Gastroesophageal sphincter (tissue), 4 donors: ENCODE measurements at places on chromosomes 2 and 18.

DNA sequence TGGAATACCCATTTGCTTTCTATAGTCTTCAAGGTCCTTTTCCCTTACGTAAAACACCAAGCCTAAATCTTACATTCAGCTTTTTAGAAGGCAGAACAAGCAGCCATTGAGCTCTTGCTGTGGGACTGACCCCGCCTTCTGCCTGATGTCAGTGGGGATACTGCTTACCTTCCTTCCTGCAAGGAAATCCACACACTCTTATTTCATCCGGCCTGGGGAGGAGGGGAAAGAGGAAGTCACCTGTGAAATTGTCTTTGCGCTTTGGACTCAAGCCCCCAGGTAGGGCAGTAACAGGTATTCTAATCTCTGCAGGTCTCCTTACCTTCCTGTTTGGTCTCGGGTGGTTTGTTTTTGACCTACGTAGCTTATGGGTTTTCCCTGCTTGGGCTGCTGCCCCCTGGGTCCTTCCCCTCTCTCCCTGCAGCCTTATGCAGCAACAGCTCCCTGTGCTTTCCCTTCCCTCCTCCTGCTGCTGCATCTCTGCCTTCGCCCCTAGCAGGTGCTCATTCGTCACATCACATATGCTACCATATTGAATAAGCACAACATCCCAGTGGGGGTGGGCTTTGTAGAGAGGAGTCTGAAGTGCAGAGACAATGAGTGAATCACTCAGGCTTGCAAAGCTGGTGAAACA is 402.5 kb upstream of the TRIB2 start:
- ATAC-seq = no peak

- no peak for ATAC-seq
Observed at GRCh38 chr2:228657807-228658402, 476.4 kb upstream of the SPHKAP start.

- no peak for ATAC-seq
Observed at GRCh38 chr2:207871911-207872310, 102.2 kb upstream of the FZD5 start.

GRCh38 chr18:48949606-48950535 is 894 bp downstream of the SMAD7 start:
- peak; percentile 16 for ATAC-seq

DNA sequence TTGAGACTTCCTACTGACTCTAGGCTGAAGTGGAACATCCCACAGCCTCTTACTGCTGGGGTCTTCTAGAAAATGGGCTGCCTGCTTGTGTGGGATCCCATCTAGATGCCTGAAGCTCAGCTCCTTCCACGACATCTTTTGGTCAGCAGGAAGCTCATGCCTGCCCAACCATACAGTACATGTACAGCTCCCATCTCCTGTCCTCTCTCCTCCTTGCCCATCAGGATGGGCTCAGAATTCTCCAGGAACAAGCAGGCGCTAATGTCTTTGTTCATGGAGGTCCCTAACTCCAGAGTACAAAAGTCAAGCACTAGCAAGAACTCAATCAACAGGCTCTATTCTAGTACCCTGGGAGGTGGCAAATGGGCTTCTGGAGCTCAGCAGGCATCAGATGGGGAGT is 31.7 kb upstream of the GPR17 start:
- no peak for ATAC-seq

- ATAC-seq = no peak
Observed at GRCh38 chr18:54939361-54939917, 19.8 kb downstream of the CCDC68 start.

- no peak for ATAC-seq
Observed at GRCh38 chr2:71923143-71923525, 224.5 kb downstream of the CYP26B1 start.

DNA sequence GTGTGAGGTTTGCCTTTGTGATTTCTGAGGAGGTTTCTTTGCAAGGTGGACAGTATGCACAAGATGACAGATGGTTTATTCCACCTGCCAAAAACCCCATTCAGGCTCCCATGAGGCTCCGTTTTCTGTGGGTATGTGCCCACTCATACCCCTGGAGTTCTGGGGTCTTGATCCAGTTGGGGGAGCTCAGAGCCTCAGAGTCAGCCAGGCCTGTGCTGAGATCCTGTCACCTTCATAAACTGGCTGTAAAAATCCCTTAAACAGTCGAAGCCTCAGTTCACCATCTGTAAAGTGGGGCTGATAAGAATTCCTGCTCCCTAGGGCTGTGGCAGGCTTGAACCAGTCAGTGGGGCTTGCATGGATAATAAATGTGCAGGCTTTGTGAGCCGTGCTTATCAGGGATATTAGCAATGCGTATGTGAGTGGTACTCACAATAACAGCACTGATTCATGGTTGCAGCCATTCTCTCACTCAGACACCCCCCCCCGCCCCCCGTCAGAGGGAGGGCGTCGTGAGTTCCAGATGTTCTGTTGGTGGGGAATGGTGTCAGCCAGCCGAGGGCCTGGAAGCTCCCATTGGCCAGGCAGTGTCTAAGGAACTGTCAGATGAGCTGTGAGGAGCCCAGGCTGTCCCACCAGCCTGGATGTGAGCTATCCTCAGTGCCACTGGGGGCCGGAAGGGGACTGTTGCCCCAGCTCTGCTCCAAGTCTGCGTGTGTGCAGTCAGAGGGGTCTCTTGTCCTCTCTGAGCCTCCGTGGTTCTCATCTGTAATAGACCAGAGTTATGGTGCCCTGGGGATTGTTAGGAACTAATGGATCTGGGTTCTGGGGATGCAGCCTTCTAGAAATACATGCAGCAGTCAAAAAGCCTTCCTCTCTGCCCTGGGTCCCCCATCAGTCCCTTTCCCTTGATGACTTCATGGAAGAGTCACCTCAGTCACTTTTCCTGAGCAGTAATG is 51.7 kb downstream of the KCNIP3 start:
- ATAC-seq = no peak

GRCh38 chr2:226993171-226993570 is 157.3 kb downstream of the RHBDD1 start:
- ATAC-seq = no peak

GRCh38 chr2:152097290-152097800 is 1.5 kb downstream of the CACNB4 start:
- ATAC-seq = peak; percentile 52

DNA sequence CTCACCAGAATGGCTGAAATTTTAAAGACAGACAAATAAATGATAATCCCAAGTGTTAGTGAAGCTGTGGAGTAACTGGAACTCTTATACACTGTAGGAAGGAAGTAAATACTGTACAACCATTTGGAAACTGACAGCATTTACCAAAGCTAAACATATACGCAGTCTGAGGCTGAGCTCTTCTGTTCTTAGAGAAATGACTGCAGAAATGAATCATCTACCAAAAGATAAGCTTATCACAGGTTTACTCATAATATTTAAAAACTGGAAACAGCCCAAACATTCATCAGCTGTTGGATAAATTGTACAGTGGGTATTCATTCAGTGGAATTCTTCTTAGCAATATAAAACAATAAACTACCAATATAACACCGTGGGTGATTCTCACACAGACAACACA is 218.2 kb upstream of the RAB12 start:
- ATAC-seq = no peak

- peak; percentile 77 for ATAC-seq
Observed at GRCh38 chr2:86372641-86373502, 35.4 kb upstream of the REEP1 start.

DNA sequence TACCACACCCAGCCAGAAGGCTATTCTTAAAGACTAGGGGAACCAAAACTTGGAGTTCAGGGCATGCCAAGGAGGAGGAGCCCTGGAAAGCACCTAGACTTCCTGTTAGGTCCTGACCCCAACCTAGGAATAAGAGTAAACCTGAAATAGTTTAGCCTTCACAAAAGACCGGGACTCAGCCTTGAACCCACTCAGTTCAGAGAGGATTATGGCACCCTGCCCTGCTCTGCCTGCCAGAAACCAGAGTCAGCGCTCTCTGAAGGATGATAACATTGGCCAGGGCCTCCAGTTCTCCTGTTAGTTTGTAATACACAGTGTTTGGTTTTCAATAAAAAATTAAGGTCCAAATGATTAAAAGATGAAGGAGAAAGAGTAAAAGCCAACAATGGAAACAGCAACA is 96.4 kb downstream of the LDLRAD4 start:
- no peak for ATAC-seq

DNA sequence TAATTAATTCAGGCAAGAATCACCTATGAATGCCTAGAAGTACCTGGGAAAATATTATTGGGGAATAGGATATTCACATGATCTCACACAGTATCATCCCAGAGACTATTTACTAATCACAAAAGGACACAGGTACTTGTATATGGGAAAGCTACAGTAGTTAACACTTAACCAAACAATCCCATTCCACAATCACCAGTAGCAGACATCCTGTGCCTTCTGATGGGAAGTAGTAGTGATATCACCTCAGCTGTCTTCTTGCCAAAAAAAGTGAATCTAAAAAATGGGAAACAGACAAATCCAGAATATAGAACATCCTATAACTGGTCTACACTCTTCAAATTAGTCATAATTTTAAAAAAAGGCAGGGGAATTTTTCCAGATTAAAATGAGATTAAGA is 75.6 kb upstream of the CCDC150 start:
- no peak for ATAC-seq

GRCh38 chr2:145096582-145096981 is 576.7 kb upstream of the ZEB2 start:
- ATAC-seq = no peak

GRCh38 chr2:206240327-206240726 is 34.1 kb upstream of the ZDBF2 start:
- no peak for ATAC-seq

GRCh38 chr2:14678761-14679160 is 46.2 kb downstream of the LRATD1 start:
- ATAC-seq = peak; percentile 50

DNA sequence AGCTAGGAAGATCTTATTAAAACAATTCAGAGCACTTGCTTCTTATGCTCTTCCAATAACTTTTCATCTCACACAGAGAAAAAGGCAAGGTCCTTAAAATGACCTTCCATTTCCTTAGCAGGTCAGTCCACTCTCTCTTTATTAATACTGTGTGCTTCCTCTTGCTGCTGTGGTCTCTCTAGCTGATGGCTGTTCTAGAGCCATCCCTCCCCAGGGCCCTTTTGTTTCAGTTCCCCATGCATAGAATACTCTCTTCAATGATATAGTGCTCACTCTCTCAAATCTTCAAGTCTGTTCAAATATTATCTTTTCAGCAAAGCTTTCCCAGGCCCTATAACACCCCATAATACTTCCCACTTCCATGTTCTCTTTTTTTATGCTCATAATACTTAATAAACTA is 469.3 kb downstream of the METTL4 start:
- ATAC-seq = no peak

DNA sequence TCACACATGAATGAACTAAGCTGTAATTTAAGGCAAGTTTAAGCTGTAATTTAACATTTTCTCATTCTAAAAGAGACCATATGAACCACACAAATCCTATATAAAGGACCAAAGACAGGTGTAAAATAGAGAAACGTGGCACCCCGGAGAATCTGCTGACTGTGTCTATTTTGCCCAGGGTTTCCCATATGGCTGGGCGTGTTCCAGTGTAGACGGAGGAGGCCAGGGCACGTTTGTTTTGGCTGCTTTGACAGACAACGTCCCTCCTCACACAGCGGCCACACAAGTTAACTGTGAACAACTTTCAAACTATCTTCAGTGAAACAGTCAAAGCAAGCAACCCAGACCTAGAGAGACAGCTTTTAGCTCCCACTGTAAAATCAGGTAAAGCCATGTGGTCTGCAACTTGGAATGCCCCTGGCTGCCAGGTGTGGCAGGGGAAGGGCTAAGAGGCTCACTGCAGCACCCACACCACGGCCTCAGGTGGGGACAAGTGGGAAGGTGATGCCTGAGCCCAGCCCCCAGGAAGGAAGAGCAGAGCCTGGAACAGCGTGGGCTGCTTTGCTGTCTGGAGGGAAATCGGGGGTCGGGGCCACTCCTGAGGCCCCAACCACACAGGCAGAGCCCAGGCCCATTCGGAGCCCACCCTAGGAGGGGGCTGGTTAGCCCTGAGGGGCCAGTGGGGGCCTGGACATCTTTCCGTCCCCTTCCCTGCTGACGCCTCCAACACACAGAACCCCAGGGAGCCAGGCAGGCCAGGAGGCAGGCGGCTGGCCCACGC is 40.7 kb downstream of the SLC66A2 start:
- no peak for ATAC-seq

DNA sequence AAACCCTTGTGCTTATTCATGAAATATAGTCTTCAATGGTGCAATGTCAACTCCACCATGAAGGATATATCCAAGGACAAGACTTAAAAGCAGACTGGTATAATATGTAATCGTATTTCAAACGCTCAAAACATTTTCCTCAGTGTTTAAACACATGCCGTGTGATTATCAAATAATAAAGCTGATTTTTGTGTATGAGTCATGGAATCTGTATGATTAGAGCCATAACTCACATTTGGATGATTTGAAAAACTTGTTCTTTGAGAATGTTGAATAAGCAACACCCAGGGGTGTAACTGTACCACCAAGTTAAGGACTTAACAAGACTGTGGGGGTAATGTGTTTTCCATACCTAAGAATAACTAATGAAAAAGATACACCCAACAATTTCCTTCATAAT is 215.3 kb downstream of the STK39 start:
- ATAC-seq = no peak

DNA sequence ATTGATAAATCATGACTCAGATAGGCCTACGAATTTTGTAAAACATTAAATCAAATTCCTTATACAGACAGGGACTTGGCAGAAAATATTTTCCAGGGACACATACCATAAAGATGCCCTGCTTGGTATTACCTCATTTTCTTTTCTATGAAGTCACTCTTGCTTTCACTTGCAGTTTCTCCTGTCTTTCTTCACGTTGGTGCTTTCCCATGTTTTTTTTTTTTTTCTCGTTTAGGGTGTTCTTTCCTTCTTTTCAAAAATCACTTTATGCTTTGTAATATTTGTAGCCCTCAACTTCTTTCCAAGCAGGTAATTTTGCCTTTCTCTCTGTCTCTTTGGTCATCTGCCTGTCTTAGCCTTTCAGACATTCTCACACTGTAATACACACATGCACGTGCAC is 40.7 kb downstream of the CDC42EP3 start:
- no peak for ATAC-seq

- ATAC-seq = no peak
Observed at GRCh38 chr2:23456396-23456795, 71.4 kb downstream of the KLHL29 start.

- no peak for ATAC-seq
Observed at GRCh38 chr18:5600378-5601071, 56.7 kb upstream of the EPB41L3 start.

DNA sequence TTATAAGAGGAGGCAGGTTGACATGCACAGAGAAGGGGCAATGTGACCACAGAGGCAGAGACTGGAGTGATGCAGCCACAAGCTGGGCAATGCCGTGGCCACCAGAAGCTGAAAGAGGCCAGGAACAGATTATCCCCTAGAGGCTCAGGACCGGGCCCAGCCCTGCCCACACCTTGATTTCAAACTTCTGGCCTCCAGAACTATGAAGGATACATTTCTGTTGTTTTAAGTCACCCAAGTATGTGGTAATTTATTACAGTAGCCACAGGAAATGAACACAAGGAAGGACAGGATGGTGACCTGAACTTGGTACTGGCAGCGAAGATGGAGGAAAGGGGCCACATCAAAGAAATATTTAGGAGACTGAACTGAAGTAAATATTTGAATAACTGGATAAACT is 66.8 kb upstream of the RIOK3 start:
- ATAC-seq = no peak

GRCh38 chr2:101899871-101900270 is 91.9 kb upstream of the IL1R2 start:
- ATAC-seq = no peak

GRCh38 chr18:49447810-49448745 is 12.4 kb downstream of the DYM start:
- no peak for ATAC-seq

GRCh38 chr2:201830666-201831065 is 24.3 kb downstream of the CDK15 start:
- ATAC-seq = no peak
